ENCODE measurements at places on chromosomes 5 and 9.

GRCh38 chr9:784916-785315 lies 56.6 kb upstream of the DMRT1 start:
- no peak for DNase-seq

GRCh38 chr5:123035360-123035917 lies 1.1 kb downstream of the PPIC start:
- DNase-seq, result no peak

GRCh38 chr5:83925321-83925954 lies 204.8 kb upstream of the HAPLN1 start:
- DNase-seq, result no peak

DNA sequence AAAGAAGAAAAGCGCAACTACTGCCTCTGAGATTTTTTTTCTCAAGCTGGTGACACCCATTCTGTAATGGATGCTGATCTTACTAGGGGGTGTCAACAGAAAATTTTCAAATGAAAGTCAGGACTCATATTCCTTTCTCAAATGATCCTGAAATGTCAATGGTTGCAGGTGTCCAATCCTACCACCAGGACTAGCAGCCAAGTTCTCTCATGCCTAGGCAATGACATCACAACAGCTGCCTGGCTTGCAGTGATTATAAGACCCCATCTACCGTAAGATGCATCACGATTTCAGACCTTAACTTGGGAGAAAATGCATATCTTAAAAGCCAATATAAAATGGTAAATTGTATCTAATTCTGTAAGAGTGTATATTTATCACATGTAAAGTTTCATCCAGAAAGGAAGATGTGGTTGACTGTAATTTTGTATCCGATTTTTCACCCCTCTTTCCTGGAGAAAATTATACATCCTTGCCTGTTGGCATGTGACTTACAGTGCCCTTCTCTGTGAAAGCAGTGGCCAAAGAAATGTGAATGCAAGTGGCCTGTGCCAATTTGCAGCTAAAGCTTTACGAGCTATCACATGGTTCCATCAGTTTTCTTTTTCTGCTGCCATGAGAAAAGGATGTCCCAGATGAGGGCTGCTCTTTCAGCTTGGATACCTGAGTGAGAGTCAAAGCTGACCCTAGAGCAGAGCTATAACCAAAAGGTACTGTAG lies 104.4 kb downstream of the DENND1A start:
- no peak for DNase-seq

GRCh38 chr5:164498438-164498837 lies 993.0 kb downstream of the MAT2B start:
- no peak for DNase-seq

DNA sequence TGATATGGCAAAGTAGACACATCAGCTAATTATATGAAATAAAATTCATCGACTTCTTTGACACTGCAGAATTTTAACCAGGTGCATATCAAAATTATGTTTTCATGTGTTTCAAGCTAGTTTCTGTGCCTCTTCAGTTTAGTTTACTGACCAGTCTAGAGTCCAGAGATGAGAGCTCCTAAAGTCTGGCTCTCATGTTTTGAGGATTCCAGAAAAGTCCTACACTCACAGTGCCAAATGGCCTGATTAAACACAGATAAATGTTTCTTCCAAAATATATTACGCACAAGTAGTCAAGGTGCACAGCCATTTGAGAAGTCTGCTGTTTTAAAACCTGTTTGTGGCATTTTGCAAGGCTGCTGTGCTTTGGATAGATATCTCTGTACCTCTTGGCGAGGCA lies 15.6 kb downstream of the RGMB start:
- no peak for DNase-seq

- no peak for DNase-seq
Observed at GRCh38 chr9:93125331-93125894, 8.6 kb downstream of the NINJ1 start.

DNA sequence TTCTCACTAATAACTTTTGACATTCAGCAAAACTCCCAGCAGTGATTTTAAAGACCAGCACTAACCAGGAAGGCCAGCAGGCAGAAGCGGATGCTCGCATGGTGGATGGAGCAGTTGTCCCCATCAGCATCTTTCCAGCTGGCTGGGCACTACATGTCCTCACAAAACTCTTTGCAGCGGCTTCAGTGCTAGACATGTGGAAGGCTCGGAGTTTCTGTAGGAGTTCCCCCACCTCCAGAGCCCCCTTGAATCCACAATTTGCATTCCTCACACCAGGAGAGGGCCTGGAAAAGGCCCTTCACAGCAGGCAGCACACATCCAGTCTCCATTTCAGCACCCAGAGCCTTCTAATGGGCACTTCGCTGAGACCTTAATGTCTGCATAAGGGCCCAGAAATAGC lies 85.6 kb downstream of the APTX start:
- DNase-seq, result no peak

- no peak for DNase-seq
Observed at GRCh38 chr9:16321461-16322119, 548.9 kb downstream of the BNC2 start.

- DNase-seq, result no peak
Observed at GRCh38 chr9:99189887-99190596, 31.7 kb downstream of the ALG2 start.

DNA sequence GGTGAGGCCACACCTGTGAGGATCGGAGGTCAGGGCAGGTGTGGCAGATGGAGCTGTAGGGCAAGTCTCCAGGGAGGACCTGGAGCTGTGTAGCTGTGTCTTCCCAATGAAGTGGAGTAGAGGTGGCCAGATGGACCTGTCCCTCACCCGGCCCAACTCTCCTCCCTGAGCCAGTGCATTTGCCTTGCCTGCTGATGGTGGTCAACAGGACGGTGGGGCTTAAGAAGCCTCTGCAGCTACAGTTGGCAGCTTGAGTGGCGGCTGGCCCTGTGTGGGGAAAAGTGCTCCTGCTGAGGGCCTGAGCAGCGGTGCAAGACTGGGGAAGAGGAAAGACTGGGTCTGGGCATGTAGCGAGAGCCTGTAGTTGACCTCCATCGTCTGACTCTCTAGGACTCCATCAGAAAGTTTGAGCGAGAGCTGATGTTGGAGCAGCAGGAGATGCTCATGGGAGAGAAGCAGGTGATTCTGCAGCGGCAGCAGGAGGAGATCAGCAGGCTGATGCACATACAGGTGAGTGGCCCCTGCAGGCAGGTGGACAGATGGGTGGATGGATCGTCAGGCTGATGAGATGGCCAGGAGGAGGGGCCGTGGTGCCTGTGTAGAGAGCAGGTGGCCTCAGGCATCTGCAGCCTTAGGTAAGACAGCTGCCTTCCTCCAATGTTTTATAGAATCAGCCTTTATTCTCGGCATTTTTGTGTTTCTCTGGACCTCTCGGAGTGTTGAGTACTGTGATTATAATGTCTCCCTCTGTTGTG lies 24.9 kb downstream of the PITX1 start:
- DNase-seq, result no peak

DNA sequence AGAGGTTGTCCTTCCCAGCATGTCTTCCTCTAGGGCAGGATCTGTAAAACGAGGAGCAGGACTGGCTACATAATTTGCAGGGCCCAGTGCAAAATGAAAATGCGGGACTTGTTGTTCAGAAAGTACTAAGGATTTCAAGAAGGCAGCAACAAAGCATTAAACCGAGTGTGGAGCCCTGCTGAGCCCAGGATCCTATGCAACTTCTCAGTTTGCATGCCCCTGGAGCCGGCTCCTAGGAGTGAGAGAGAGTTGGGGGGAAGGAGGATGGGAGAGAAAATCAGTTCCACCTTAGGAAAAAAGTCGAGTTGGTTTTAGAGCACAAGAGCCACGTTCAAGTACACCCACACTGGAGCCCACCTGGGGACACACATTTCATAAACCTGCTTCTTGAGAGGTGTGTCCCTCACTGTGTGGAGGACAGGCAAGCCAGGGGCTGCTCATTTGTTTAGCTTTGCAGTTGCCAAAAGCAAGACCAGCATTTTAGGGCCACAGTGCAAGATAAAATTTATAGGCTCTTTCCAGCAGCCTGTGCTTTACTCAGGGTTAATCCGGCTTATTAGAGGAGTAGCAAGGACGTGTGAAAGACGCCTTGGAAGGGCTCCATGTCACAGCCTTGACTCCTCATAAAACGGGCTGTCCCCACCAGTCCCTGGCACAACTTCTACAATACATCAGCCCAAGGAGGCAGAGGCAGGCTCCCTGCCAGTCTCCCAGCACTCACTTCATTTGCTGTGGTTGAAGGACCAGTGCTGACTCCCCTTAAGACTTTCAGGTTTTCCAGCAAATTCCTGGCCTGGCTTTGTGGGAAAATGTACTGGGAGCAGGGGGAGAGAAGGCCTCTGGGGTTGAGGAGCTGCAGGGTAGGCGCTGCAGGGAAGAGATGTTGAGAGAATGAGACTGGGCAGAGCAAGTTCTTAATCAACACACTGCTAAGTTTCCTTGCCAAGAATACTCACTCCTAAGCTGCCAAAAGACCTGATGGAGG lies 159.7 kb upstream of the SEMA6A start:
- DNase-seq, result no peak

- DNase-seq, result no peak
Observed at GRCh38 chr5:176353533-176353932, 8.0 kb downstream of the KIAA1191 start.

Data from right kidney (tissue), 9 donors.